ENCODE measurements at places on chromosomes 11 and 22.
A peak's percentile ranks its signal among the peaks of the same experiment; 100 is the strongest.

GRCh38 chr11:19121646-19122045, 4.7 kb downstream of the ZDHHC13 start:
- DNase-seq = no peak

DNA sequence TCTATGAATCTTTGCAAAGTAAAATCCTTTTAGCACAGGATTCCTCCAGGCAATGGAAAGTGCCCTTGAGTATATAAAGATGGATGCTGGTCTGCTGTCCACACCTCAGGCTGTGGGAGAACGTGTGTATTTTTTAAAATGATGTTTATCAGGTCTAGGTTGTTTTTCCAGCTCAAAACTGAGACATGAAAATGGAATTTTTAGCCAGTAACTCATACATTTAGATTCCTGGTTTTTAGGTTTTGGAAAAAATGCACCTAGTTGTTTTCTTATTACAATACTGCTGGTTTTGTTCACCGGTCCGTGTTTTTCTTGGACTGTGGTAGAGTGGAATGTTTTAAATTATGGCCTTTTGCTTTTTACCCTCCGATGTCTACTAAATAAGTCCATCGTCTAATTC, 554.7 kb downstream of the SOX6 start:
- no peak for DNase-seq

- no peak for DNase-seq
Observed at GRCh38 chr11:74319139-74319816, 7.8 kb upstream of the P4HA3 start.

DNA sequence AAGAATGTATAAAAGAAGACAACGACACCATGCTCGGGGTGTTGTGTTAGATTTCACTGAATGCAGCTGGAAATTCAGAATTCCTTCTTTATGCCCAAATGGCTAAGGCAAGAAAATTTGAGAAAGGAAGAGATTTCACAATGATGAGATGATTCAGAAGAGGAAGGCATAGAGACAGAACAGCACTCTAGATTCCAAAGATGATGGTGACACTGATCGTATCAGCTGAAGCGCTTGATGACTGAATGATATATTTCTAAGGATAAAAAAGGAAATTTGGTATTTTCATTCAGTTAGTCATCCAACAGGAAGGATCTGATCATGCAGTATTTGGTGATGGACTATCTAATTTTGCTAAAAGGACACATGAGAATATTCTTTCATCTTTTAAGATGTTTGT, 189.2 kb downstream of the EFCAB6 start:
- no peak for DNase-seq

DNA sequence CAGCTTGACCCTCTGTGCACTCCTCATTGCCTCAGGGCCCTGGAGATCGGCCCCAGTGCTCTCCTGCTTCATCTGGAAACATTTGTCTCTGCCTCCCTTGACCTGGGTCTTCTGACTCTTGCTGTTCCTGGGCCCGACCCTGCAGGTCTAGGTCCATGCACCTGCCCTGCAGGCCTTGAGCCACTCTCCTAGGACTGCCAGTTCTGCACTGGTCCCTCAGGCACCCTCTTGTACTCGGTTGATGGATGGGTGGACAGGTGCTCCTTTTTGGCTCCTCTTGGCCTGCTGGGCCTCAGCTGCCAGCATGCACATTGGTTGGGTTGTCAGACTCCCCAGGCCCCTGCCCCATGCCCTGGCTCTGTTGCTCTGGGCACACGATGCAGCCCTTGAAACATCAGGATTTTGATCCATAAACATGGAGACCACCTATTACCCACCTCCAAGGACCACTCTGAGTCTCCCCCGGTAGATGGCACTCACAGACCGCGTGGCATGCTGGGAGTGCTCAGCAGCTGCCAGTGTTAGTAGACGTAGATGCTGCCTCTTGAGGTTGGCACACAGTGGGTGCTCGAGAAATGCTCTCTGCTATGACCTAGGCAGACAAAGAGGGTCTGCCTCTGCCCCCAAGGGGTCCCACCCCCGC, 20.2 kb upstream of the ACR start:
- DNase-seq = no peak

DNA sequence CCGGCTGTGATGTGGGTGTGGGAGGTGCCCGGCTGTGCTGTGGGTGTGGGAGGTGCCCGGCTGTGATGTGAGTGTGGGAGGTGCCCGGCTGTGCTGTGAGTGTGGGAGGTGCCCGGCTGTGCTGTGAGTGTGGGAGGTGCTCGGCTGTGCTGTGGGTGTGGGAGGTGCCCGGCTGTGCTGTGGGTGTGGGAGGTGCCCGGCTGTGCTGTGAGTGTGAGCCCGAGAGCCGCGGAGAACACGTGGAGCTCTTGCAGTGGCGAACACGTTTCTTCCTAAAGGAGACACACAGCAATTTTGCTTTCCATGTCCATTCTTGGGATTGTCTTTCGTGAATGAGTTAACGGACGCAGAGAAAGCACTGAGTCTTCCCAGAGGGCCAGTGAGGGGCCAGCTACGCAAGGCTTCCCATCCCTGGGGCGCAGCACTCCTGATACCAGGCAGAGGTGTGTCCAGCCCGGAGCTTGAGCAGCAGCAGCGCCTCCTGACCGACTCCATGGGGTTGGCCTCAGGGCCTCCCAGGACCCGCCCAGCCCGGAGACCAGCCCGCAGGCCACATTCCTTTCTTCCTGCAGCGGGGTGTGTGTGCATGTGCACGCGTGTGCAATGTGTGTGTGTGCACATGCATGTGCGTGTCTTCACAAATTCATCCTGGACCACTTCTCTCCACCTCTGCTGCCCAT, 245.0 kb upstream of the B3GAT1 start:
- no peak for DNase-seq

DNA sequence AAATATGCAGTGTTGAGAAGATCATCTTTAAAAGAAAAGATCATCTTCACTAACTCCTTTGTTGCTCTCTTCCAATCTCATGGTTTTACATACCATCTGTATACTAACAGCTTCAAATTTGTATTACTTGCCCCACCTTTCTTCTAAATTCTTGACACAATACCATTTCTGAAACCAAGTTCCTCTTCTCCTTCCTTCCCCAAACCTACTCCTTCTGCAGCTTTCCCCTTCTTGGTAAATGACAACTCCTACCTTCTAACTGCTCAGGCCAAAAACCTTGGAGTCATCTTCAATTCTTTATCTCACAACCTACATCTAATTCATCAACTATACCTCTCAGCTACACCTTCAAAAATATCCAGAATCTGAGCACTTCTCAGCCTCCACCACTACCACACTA, 9.3 kb downstream of the PRCP start:
- DNase-seq = peak; percentile 71

- no peak for DNase-seq
Observed at GRCh38 chr22:20273758-20274181, 5.7 kb upstream of the RTN4R start.

GRCh38 chr11:116457336-116458007, 315.3 kb downstream of the BUD13 start:
- no peak for DNase-seq

- no peak for DNase-seq
Observed at GRCh38 chr11:61832207-61832606, 4.1 kb downstream of the FADS2 start.

DNA sequence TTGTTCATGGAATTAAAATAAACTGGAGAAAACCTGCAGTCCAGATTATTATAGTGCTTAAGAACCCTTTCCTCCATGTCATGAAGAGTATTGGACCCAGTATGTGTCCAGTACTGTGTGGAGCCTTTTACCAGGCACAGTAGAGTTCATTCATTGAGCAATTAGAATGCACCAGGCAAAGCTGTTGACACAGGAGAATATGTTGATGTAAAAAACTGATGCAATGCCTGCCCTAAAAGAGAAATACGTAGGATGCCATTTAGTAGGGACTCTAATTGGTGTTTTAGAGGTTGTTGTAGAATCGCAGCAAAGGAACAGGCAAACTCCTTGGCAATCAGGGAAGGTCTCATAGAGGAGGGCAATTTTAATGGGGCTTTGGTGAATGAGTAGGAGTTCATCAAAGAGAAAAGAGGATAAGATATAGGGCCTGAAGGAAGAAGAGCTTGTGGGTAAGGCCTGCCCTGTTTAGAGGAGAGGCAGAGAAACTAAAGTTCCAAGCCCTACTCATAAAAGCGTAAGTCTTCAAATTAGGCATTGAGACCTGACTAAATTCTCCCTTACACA, 126.4 kb downstream of the SEZ6L start:
- no peak for DNase-seq

- peak; percentile 3 for DNase-seq
Observed at GRCh38 chr11:34565417-34566207, 52.0 kb upstream of the ELF5 start.

DNA sequence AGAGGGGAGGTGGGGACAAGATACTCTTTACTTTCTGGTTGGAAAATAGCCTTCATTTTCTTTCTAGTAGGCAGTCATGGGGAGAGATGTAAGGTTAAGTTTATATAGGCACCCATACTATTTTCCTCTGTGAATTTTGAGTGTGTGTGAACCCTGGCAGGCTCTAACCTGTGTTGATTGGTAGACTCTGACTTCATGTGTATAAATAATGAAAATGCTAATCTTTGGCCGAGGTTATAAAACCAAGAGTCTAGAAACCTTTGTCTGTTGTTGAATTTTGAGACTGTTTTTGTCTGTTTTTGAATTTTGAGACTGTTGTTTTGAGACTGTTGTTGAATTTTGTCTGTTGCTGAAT, 14.0 kb downstream of the TRIM44 start:
- no peak for DNase-seq

GRCh38 chr11:86802601-86803051, 2.3 kb downstream of the PRSS23 start:
- DNase-seq = peak; percentile 31

DNA sequence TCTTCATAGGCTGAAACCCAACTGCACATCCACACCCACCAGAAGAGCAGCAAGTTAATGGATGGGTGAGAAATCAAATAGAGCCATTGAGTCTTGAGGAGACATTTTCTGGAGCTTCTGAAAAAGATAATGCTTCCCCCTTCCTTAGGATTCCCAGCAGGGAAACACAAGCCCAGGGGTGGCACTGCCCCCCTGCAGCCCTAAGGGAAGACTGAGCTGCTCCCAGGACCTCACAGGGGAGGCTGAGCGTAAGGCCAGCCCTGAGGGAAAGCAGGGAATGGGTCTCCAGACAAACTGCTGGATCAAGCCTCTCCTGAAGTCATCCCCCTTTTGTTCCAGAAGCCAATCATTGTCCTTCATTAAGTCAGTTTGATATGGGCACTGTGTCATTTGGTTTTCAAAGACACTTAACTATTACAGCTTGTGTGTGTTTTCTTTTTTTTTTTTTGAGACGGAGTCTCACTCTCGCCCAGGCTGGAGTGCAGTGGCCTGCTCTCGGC, 15.1 kb downstream of the LTO1 start:
- no peak for DNase-seq

DNA sequence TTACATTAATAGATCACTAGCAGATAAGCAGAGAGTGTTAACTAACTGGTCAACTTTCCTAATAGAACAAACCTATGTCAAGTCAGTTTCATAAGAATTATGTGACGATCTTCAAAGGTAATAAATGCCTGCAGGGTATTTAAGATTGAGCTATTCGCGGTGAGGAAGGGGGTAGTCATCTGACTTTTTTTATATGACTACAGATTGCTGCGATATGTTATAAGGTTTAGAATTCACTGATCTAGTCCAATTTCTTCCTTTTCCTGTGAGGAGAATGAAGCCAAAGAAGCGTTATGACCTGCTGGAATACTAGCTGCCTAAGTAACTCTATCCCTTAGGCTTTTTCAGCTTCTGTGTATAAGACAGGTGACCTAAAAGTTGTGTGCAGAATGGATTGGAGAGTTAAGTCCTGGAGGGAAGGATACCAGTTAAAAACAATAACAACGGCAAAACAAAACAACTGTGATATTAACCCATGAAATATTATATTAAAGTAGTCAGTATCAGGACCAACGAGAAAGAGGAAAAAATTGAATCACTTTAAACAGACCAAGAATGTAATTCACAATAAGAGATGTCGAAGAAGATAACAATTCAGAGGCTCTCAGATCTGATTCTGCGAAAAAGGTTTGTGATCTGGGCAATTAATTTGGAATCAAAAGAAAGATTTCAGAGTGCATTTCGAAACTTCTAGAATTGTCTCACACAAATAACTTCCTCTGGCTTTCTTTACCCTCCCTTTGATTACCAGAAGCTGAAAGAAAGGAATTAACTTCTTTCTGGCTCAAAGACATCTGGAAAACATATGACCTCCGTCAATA, 630 bp downstream of the CASP4 start:
- no peak for DNase-seq

GRCh38 chr11:36155124-36155561, 134.1 kb downstream of the COMMD9 start:
- DNase-seq = no peak

- no peak for DNase-seq
Observed at GRCh38 chr11:128892866-128893565, 1.9 kb downstream of the KCNJ5 start.

DNA sequence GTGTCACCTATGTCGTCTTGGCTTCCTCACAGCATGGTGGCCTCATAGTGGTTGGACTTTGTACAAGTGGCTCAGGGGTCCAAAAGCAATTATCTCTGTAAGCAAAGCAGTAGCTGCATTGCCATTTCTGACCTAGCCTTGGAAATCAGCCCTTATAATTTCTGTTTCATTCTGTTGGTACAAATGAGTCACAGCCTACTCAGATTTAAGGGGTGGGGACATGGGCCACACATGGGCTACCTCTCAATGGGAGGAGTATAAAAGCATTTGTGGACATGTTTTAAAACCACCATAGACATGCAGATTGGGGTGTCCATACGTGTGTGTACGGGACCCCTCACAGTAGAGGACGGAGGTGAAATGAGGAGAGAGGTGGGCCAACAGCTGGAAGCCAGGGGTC, 41.6 kb downstream of the CHRDL2 start:
- DNase-seq = no peak

DNA sequence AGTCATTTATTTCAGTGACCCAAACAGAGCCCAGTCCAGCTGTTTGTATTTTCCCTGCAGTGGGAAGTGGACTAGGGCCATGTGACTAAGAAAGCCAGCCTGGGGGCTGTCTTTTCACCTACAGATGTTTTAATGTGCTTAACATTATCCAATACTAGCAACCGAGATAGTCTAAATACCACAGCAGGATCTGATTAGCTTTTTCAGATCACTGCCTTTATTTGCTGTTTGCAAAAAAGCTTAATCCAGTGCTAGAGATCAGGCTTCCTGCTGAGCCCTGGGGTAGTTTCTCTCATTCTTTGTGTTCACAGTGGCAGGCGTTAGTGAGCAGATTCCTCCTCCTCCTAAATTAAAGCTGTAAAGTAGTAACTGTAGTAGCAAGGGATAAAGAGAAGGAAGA, 35.0 kb downstream of the ZC3H12C start:
- DNase-seq = no peak

GRCh38 chr22:33883961-33884808, 36.1 kb downstream of the LARGE1 start:
- no peak for DNase-seq

GRCh38 chr11:119683783-119684182, 45.2 kb downstream of the NECTIN1 start:
- DNase-seq = no peak
